ENCODE measurements at places on chromosomes 12 and 14.
A peak's percentile ranks its signal among the peaks of the same experiment; 100 is the strongest.

GRCh38 chr12:28851781-28852180, 297.3 kb upstream of the FAR2 start:
- DNase-seq: no peak

GRCh38 chr14:71244341-71244740, 337.1 kb downstream of the PCNX1 start:
- no peak for DNase-seq

GRCh38 chr14:24390701-24391468, 7.9 kb upstream of the NYNRIN start:
- no peak for DNase-seq

DNA sequence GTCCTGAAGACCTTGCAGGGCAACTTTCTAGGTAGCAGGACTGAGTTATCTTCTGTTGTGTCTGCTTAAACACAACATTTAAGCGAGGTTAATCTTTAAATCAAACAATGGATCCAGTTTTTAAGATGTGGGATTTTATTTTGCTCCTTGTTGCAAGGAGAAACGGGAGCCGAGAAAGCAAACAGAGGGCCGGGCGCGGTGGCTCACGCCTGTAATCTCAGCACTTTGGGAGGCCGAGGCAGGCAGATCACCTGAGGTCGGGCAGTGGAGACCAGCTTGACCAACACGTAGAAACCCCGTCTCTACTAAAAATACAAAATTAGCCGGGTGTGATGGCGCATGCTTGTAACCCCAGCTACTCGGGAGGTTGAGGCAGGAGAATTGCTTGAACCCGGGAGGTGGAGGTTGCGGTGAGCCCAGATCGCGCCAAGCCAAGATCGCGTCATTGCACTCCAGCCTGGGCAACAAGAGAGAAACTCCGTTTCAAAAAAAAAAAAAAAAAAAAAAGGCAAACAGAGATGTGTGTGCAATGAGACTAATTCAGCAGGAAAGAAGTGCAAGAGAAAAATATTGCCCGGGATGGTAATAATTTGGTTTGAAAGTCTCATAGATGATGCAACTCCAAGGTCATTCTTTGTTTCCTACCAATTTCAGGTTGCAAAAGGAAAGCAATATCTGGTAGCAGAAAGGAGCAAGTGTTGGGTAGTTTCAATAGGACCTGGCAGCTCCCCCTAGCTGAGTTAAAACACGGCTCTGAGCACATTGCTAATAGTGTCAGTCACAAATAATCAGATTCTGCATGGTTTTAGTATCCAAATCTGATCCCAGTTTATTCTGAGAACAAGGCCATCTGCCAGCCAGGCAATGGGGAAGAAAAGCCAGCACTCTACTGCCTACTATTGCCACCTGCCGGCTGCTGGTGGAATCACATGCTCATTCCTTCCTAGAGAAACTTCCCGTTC, 141.4 kb downstream of the PPM1H start:
- DNase-seq: peak; percentile 90

DNA sequence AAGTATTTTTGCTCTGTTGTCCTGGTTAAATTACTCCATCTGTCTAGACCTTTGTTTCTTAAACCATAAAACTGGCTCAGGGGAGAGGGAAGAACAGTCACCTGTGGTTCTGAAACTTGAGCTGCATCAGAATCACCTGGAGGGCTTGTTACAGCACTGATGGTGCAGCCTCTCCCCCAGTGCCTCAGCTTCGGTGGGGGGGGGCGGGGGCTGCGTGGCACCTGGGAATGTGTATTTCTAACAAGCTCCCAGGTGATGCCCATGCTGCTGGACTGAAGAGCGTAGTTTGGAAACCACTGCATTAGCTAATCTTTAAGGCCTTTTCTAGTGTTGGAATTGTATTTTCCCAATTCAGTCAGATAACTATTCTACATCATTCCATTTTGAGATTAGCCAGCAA, 42.7 kb downstream of the GPHB5 start:
- no peak for DNase-seq

- DNase-seq: no peak
Observed at GRCh38 chr14:63421226-63421625, 102.5 kb upstream of the GPHB5 start.

- no peak for DNase-seq
Observed at GRCh38 chr12:112214064-112214463, 88.7 kb downstream of the TRAFD1 start.

GRCh38 chr12:98788396-98788795, 143.3 kb downstream of the APAF1 start:
- DNase-seq: no peak

DNA sequence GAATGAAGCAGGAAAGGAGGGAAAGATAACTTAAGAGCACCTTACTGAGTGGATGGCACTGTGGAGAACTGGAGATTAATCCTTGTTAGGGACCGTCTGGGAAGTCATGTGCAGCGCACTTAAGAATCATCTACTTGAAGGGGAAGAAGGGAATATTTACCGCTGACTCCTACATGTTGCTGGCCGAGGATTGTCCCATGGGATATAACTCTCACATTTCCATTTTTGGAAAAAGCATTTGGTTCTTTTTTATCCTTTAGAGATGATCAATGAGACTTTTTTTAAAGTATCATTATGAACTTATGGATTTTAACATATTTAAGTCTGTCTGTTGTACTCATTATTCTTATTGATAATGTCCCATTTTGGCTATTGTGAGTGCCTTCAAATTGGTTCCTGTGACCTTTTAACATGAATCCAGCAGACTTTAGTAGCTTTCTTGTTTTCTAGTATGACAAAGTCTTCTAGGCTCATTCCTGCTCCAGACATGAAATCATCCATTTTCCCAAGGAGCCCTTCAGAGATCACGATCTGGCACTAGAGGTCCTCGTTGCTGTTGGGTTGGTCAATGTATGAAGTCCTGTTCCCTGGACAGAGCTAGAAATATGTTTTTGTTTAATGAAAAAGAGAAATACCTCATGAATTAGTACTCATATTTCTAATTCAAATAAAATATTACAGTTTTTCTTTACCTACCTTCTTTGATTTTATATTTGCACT, 20.2 kb upstream of the FAM234B start:
- DNase-seq: peak; percentile 28

GRCh38 chr12:66584673-66585072, 94.2 kb downstream of the GRIP1 start:
- DNase-seq: no peak

DNA sequence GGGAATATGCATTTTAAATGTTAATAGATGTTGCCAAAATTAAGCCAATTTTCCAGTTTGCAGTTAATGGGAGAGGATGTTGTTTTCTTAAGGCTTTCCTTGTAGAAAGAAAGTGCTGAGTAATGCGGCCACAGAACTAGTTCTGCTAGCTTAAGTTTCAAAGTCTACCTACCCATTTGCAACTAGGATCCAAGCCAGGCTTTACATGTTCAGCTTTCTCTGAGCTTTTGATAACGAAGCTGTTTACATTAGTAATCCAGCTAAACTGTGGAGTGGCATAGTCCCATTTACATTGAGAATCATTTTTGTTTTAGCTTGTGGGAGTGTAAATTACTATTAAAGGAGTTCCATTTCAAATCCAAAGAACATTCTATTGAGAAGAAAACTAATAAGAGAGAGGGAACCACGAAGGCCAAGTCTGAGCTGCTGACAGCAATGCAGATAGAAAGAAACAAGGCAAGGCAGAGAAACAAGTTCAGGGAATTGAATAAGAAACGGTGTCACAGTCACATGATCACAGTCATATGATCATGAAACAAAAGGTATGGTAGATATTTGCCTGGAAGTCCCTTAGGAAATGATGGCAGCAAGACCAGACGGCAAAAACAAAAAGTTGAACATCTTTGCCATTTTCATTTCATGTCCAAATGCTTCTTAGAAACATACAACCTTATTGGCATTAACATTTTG, 274.9 kb downstream of the PAWR start:
- no peak for DNase-seq

GRCh38 chr12:57754411-57755193, at the start of gene MARCHF9:
Gene MARCHF9 (plus strand): TSS chr12:57755103. CDS start chr12:57755529, 426 bp downstream.
- no peak for DNase-seq

GRCh38 chr12:7994731-7995205, 37.7 kb upstream of the FOXJ2 start:
- no peak for DNase-seq

- DNase-seq: no peak
Observed at GRCh38 chr12:89777733-89778379, 69.2 kb upstream of the ATP2B1 start.

- DNase-seq: no peak
Observed at GRCh38 chr14:75518625-75519024, 3.6 kb upstream of the BATF start.

DNA sequence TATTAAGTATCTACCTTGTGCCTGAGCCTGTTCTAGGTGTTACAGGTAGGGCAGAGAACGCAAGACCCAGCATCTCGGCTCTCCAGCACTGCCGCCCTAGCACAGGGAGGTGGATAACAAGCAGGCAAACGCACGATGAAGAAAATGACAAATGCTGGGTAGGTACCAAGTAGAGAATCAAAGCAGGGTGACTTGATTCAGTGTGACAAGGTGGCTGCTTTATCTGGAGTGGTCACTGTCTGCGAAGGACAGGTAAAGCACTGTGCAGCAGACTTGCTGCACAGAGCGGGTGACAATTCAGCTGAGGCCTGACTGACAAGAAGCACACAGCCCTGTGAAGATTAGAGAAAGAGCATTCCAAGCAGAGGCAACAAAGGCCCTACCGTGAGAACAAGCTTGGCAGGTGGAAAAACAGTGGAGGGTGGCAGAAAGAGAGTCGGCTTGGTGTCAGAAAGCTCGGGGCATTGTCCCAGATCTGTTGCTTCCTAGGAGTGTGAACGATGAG, 12.9 kb downstream of the PRKCH start:
- DNase-seq: no peak

GRCh38 chr12:62724285-62724684, 210.7 kb downstream of the PPM1H start:
- no peak for DNase-seq

DNA sequence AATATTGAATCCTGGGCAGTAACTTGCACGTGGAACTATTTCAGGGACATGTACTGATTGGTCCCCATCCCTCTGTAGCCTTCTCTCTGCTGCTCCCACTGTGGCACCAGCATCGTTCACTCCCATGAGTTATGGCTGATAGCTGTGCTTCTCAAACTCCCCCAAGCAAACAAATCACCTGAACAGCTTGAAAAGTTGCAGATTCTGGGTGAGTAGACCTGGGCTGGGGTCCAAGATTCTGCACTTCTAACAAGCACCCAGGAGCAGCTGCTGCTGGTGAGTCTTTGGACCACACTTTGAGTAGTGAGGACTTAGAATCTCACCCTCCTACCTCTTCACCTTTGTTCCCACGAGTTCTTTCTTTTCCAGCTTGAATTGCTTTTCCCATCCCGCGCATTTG, 49.4 kb upstream of the ZFP36L1 start:
- no peak for DNase-seq

GRCh38 chr14:52051871-52052270, 17.0 kb downstream of the NID2 start:
- no peak for DNase-seq

- no peak for DNase-seq
Observed at GRCh38 chr14:50967790-50968189, 23.5 kb upstream of the PYGL start.

DNA sequence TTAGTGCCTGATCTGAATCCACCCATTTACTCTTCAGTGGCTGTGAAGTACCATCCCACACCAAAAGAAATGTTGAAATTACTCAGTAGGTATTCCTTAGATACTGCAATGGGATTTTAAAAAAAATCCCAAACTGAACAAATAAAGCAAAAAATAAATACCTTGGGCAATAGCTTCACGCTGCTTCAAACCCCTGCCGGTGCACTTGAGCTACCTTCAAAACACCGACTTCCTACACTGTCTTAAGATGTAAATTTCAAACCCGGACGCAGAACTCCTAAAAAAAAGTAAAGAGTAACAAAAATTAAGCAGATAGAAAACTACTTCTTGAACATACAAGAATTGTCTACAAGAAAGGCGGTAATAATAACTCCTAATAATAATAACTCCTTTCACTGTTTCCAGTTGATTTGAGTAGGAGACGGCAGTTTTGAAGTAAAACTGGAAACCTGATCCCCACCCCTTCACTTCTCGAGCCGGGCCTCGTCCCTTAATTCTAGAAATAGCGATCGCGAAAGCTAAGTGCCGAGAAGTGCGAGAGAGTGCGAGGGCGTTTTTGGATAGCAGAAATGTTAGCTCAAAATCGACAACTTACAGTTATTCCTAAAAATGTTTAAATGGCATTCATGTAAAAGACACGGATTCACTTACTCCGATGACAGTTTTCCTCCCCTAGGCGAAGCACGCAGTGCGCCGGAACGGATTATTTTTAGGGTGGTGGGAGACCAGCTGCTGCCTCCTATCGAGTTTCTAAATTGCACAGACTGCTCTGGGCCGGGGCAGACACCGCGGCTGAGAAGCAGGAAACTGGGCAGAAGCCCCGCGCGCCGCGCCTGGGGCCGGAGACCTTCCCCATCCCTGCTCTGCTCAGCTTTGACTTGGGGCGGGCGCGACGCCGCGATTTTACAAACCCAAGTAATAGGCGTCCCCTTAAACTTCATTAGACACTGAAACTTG, at the start of gene ABCC9:
Gene ABCC9 (minus strand): TSS at position 878 of the 957 bp plus-strand sequence. CDS start 4,752 bp downstream, outside the sequence.
- no peak for DNase-seq
